ENCODE measurements at places on chromosomes 2 and 18.

DNA sequence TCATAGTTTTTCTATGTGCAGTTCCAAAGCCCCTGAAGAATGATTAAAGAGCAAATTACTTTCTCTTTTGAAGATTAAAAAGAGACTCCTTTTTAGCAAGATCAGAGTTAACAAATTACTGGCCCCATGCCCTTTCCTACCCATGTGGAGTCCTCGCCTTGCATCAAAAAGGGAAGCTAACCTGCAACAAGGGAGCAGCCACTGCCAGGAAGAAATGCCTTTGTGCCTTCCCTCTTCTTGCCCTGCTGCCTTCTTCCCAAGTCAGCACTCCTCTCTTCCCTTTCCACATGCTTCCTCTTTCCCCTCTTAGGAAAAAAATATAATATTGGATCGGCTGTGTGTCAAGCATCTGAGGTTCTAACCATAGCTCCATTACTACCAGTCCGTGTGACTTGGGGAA, 37.1 kb upstream of the CYP1B1 start:
- DNase-seq = no peak

GRCh38 chr2:62303788-62304187, 107.9 kb downstream of the B3GNT2 start:
- no peak for DNase-seq

GRCh38 chr2:13696601-13697000, 935.9 kb upstream of the LRATD1 start:
- DNase-seq = no peak

GRCh38 chr2:227397562-227397961, 9.8 kb upstream of the SCYGR1 start:
- DNase-seq = no peak

DNA sequence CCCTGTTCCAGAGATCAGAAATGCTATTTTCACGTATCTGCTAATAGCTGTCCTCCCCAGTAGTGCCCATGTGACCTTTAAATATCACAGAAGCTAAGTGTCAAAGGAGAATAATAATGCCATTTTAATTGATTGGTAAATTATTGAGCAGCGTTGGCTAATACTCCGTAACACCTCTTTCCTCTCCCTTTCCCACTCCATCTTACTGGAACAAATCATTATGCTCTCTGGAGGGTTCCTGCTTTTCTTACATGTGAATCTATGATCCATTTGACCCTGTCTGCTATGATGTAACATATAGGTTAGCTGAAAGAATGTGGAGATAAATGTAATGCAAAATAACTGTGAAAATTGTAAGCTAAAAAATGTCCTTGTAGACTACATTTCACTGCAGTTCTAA, 383.6 kb upstream of the GYPC start:
- no peak for DNase-seq

DNA sequence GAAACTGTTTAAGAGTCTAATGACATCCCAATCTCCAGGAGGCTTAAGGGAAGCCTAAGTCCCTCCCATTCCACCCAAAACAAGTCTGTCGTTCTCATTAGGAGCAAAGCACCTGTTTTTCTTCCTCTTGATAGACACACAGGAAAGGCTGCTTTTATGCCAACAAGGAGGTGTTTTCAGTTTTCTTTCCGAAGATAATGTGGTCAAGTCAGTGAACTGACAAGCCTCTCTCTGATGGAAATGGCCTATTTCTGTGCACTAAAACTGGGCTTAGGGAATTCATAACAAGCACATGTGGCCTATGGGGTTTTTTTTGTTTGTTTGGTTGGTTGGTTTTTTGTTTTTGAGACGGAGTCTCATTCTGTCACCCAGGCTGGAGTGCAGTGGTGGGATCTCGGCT, 36.2 kb downstream of the FBLN7 start:
- no peak for DNase-seq

- no peak for DNase-seq
These were observed 2797.2 kb upstream of the TEKT4 start for GRCh38 chr2:92073815-92074548.

DNA sequence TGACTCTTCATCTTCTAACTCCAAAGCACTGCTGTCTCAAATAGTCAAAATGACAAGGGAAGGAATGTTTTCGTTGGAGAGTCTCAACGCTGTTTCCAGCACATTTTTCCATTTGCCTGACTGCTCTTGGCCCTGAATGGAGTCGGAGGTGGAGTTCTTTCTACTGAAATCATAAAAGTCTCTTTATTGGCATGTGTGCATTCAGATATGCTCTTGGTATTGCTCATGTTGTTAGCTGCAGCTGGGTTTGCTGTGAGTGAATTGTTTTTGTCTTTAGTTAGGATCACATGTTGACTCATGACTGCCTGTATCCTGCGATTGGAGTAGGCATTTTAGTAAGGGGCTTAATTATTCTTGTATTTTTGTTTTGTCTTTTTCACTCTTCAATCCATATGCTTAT, 16.8 kb downstream of the TMEM17 start:
- DNase-seq = no peak

DNA sequence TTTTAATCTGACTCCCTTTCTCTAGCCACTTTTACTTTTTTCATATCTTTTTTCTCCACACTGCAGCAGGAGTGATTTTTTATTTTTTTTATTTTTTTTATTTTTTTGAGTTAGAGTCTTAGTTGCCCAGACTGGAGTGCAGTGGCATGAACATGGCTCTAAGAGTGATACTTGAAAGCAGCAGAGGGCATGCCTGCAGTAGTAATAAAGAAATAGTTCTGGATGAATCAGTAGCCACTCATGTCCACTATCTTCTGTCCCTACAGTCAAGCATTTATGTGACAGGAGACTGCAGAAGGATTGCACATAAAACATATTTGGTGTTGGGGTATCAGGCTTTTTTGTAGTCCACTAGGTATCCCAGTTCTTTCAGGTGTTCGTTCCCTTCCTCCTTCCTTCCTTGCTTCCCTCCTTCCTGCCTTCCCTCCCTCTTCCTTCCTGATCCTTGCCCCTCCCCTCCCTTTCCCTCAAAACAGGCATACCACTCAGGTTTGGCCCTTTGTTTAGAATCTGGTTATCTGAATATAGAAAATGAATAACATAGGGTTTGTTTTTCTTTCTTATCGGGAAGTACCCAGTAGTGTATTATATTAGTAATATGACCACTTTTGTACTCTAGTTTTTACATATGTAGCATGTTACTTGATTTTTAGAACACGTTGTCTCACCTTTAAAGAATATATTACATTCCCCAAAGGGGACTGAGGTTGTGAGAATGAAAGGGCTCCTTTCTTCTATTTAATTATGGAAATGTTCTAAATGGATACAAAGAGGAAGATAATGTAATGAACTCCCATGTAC, 23.5 kb downstream of the MIB1 start:
- DNase-seq = no peak

Measured in stimulated activated naive CD4-positive, alpha-beta T cell (primary cell).